ENCODE measurements at places on chromosomes 1 and 21.
A peak's percentile ranks its signal among the peaks of the same experiment; 100 is the strongest.

DNA sequence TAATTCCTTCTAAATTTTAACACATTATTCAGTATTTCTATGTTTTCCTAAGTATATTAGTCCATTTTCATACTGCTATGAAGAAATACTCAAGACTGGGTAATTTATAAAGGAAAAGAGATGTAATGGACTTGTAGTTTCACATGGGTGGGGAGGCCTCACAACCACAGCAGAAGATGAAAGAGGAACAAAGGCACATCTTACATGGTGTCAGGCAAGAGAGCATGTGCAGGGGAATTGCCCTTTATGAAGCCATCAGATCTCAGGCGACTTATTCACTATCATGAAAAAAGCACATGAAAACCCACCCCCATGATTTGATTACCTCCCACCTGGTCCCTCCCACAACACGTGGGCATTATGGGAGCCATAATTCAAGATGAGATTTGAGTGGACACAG lies 15.6 kb downstream of the GBP5 start:
- no peak for DNase-seq

DNA sequence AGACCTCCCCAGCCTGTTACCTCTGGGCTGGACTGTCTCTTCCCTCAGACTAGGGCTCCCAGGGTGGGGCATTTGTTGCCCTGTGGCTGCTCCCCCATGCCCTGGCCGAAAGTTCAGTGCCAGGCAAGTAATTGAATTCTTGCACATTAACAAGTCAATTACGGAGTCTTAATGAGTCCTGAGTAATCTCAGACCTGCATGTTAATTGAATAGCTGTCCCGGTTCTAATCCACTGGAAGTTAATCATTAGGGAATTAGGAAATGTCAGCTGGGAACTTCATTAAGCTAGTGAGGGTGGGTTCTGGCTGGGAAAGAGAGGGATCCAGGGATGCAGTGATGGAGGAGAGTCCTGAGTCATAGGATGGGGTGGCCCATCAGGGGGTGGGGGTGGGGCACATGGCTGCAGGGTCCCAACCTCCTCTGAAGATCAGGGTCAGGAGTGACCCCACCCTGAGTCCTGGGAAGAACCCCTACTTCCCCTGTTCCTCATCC lies 47.1 kb upstream of the CSF3R start:
- no peak for DNase-seq

- no peak for DNase-seq
Measured at GRCh38 chr1:14482784-14483450, 115.6 kb upstream of the KAZN start.

- peak; percentile 35 for DNase-seq
Measured at GRCh38 chr1:40143891-40144575, 17.2 kb upstream of the RLF start.
